ENCODE measurements at places on chromosomes 2 and 18.

DNA sequence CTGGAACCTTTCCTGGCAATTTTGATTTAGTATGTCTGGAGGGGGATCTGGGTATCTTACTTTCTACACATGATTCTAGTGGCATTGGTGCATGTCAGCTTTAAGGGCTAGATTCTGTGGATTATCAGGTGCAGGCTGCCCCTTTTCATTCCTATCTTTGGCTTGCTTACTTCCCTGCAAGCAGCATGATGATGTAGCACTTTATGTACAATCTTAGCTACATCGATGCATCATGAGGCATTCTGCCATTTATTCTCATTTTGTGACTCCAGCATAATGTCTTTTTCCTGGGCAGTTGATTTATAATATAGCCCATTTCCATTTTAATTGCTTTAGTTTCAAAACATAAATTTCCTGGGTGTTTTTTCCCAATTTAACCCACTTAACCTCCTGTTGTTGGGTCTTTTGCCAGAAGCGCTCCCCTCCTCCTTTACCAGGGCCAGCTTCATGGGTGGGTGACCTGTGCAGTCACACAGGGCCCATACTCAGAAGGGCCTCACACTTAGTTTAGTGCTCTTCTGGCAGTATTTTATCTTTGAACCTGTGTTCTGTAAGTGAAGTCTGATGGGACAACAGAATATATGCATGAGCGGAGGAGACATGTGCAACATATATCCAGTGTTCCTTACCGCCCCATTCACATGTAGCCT is 36.0 kb downstream of the TPGS2 start:
- DNase-seq, result no peak

DNA sequence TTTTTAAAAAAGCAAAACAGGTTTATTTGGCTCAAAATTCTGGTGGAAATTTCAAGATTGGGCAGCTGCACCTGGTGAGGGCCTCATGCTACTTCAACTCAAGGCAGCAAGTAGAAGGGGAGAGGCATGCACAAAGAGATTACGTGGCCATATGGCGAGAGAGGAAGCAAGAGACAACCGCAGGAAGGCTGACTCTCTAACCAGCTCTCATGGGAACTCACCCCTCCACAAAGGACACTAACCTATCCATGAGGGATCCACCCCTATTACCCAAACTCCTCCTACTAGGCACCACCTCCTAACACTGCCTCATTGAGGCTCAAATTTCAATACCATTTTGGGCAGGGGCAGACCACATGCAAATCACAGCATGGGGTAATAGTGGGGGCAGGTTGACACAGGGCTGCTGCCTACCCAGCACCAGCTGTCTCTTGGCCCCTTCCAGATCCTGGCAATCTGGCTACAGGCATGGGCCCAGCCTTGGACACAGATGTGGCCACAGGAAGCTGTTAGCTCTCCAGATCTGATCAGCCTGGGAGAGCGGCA is 2.0 kb upstream of the CAPN10 start:
- DNase-seq, result no peak

DNA sequence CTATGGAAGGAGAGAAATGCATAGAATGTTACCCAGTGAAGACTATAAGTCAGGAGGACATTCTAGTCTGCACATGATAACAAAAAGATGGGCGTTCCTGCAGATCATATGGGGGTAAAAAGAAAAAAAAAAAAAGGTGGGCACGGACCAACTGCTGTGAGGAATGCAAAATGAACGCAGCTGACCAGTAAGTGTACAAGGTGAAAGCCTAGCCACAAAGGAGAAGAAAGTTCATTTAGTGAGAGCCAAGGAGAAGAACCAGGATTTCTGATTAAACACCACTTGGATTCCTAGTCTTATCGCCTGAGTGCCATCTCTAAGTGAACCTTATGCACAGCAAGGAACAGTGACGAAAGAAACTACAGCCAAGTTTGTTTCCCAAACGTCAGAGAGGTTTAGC is 26.5 kb downstream of the RBMS1 start:
- no peak for DNase-seq

- DNase-seq, result no peak
Measured at GRCh38 chr2:145757503-145758246, 1237.8 kb upstream of the ZEB2 start.

DNA sequence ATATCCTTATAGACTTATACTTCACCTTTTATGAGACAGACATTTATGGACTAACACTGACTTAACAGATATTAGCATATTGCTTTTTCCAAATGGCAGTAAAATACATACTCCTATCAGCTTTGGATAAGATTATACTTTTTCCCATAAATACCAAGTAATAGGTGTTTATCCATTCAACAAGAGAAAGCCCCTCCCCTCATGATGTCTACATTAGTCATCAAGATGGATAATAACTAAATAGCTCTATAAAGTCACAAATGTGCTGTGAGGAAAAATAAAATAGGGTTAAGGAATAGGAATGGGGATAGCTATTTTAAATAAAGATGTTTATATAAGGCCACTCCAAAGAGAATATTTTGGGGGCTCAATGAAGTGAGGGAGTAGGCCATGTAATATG is 39.4 kb downstream of the CSRNP3 start:
- no peak for DNase-seq
